CD4-positive, alpha-beta T cell (primary cell): ENCODE measurements at places on chromosomes 5 and 9. TPM values are rescaled to one million over a fixed set of nuclear protein-coding genes. Genes with fewer than 3 reads are reported as not detected.

The FBXL17 gene
- 17.9 TPM for total RNA-seq

The C9orf85 gene
- total RNA-seq, result 3.5 TPM

The GDA gene
- not detected for total RNA-seq

The HSPB3 gene
- not detected for total RNA-seq

The PNPLA7 gene
- 7.8 TPM for total RNA-seq

The C5orf34 gene
- total RNA-seq, result 1.2 TPM

The KLHL3 gene
- total RNA-seq, result 22.0 TPM

The TLR4 gene
- total RNA-seq, result 0.34 TPM

The CATSPER3 gene
- 0.56 TPM for total RNA-seq

The FOXD4L4 gene
- total RNA-seq, result not detected

The TAS2R1 gene
- not detected for total RNA-seq

The FAM151B gene
- total RNA-seq, result 0.61 TPM

The LRRTM2 gene
- 0.03 TPM for total RNA-seq

The LRRC14B gene
- total RNA-seq, result 0.14 TPM

The SLC22A4 gene
- total RNA-seq, result 0.22 TPM

The LCP2 gene
- total RNA-seq, result 155 TPM

DNA sequence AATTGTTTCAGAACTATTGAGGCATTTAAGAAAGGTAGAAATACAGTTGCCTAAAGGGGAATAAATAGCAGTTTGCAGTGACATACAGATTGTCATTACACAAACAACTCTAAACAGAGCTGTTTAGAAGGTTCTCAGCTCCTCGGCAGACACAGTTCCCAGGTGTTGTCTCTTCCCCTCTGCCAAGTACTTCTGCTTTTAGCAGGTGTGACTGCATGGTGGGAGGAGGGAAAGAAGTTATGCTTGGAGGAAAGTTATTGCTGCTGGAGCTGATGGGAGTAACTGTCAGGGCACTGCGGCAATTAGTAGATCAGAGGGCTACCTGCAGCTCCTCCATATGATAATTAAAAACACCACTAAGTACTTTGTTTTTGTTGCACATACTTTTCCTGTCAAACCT is 14.5 kb downstream of the EDIL3 start:
- DNase-seq, result no peak

DNA sequence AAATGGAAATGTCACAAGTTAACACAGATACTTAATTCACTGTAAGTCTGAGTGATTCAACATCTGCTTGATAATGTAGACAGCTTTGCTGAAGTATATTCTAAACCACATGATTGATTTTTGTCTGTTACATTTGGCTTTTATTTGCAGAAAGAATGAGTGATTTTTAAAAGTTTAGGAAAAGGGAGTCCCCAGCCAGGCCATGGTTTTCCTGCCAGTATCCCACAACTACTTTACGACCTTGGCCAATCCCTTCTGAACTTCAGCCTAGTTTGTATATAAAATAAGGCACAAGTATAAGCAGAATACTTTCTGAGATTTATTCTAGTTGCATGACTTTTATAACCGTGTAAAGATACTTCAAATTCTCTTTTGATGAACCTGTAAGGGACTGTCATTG is 27.1 kb downstream of the WDR36 start:
- DNase-seq, result no peak

GRCh38 chr9:126440940-126441339 is 114.3 kb downstream of the MVB12B start:
- DNase-seq, result no peak

GRCh38 chr5:135964670-135965320 is 10.0 kb upstream of the LECT2 start:
- DNase-seq, result no peak

DNA sequence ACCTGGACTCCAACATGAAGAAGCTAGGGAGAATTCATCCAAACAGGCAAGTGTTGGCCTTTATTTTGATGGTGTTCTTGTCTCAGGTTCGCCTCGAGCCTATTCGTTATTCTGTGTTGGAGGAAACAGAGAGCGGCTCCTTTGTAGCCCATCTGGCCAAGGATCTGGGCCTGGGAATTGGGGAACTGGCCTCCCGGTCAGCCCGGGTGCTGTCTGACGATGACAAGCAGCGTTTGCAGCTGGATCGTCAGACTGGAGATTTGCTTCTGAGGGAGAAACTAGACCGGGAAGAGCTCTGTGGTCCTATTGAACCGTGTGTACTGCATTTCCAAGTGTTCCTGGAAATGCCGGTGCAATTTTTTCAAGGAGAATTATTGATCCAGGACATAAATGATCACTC is 367 bp downstream of the PCDHB4 start:
- no peak for DNase-seq

DNA sequence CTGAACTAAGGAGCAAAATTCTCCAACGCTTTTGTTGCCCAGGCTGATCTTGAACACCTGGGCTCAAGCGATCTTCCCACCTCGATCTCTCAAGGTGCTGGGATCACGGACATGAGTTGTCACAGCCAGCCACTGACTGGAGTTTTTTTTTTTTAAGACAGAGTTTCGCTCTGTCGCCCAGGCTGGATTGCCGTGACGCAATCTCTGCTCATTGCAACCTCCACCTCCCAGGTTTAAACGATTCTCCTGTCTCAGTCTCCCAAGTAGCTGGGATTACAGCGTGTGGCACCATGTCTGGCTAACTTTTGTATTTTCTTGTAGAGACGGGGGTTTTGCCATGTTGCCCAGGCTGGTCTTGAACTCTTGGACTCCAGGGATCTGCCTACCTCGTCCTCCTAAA is 58.2 kb downstream of the EHMT1 start:
- no peak for DNase-seq

- DNase-seq, result no peak
These were observed 136.3 kb downstream of the ASTN2 start for GRCh38 chr9:117278471-117279035.

GRCh38 chr9:18785604-18786003 is 247.4 kb downstream of the SAXO1 start:
- no peak for DNase-seq

- no peak for DNase-seq
These were observed 6.2 kb downstream of the TTLL11 start for GRCh38 chr9:122086873-122087272.

- no peak for DNase-seq
These were observed 843.7 kb upstream of the WWC1 start for GRCh38 chr5:167447466-167448375.

DNA sequence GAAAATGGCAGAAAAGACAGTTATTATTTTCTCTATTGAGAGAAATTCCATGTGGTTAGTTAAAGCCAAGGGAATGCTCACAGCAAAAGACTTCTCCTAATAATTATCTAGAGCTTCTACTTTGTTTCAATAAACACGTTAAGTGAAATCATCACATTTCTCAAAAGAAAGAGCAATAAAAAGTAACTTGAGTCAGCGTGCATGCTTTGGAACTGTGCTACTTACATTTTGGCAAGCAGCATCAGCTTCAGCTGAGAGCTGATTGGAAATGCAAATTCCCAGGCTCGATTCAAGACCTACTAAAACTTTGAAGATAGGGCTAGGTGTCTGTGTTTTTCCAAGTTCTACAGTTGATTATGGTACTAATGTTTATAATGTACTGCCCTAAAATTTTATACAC is 132.1 kb downstream of the CDH18 start:
- DNase-seq, result no peak

- DNase-seq, result no peak
These were observed 1.8 kb downstream of the PTGER4 start for GRCh38 chr5:40681363-40682153.

DNA sequence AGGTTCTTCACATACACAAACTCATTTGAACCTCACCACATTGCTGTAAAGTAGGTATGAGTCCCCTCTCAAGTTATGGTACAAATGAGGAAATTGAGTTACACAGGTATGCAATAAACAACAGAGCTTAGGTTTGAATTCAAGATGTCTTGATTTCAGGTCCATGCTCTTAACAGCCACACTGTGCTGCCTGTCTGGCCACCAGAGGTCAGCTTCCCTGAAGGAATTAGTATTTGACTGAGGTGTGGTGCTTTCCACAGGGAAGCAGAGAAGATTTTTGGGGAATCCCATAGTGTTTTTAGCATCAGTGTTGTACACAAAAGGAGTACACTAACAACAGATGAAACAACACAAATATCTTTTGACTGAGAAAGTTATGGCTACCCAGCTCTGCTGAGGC is 94.4 kb upstream of the ITGA1 start:
- peak; percentile 16 for DNase-seq

- no peak for DNase-seq
These were observed 117.4 kb upstream of the GPR151 start for GRCh38 chr5:146633323-146633764.

GRCh38 chr5:144024545-144024944 is 145.9 kb downstream of the YIPF5 start:
- DNase-seq, result no peak

DNA sequence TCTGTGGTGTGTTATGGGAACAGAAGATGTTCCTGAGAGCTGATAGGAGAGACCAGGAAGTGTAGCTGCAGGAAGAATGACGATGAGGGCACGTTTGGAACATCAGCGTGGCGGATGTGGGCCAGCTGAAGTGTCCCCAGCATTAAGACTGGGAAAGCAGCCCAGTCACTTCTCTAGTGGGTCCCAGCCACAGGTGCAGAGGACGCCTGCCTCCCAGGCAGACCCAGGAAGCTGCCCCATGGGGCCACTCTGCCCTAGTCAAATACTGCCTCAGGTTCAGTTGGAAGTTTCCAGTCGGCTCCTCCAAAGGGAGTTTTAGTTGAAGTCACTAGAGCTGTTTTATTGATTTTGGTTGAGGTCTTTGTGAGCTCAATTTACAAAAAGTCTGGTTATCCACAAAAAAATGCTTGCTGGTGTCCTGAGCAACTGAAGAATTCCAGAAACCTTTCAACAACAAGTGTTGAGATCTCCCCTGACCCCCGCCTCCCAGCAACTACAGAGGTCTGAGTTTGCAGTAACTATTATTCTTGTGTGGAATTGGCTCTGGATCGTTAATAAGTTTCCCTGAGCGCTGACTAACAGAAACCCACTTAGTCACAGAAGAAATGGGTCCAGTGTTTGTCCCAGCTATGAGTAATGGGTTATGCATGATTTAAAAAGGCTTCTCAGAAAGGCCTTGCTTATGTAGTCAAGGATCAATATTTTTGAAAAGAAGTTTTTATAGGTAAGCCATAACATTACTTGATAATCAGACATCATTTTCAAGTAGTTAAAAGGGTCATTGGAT is 294.1 kb downstream of the FANCC start:
- no peak for DNase-seq

- DNase-seq, result no peak
These were observed 1.9 kb upstream of the UBE2QL1 start for GRCh38 chr5:6446626-6447309.

DNA sequence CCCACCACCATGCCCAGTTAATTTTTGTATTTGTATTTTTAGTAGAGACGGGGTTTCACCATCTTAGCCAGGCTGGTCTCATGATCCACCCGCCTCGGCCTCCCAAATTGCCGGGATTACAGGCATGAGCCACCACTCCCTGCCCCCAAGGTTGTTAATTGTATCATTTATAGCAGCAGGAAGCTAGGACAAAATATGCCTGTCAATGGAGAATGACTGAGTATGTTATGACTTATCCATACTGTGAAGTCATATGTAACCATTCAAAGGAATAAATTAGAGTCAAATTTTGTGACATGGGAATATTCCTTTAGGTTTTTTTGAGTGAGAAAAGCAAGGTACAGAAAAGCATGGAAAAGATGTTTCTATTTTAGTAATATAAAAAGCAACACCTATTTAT is 3.9 kb upstream of the DAB2 start:
- DNase-seq, result no peak

GRCh38 chr5:115377468-115378217 is 81.2 kb upstream of the CCDC112 start:
- DNase-seq, result no peak

- no peak for DNase-seq
These were observed 122.5 kb downstream of the WDR41 start for GRCh38 chr5:77369566-77369965.

DNA sequence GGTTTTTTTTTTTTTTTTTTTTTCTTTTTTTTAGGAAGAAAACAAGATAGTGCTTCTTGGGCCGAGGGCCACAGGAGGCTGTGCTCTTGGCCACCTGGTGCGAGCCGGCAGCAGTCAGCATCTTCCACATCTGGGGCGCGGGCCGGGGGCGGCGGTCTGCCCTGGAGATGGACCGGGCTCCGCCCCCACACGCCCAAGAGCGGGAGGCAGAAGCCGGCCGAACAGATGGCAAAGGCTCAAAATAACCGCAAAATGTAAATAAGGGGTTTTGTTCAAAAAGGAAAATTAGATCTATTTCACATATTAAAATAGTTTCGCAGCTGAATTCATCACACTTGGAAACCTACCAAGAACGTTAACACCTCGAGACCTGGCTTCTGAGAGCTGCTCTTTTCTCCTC is 51.5 kb upstream of the UBAC1 start:
- no peak for DNase-seq
